ENCODE measurements at places on chromosomes 5 and 9.

- DNase-seq = no peak
Measured at GRCh38 chr5:78923622-78923970, 61.5 kb downstream of the ARSB start.

DNA sequence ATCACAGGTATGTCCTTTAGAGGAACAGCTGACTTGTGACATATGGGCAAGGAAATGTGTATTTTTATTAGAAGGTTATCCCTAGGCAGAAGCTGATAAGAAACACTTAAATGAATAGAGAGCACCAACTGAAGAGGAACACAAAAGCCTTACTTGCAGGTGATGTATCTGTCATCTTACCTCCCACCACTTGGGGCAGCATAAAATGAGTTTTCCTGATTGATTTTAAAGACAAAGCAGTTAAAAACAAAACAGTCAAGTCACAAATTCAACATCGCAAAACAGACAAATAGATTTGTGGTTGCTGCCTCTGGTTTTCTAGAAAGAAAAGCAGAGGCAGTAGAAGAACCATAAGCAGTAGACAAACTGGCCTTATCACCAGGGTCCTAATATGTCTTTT, 302.4 kb upstream of the ZNF462 start:
- no peak for DNase-seq

- no peak for DNase-seq
Measured at GRCh38 chr9:92482329-92482728, at the start of gene ASPN. ASPN (minus strand) TSS chr9:92482506.

DNA sequence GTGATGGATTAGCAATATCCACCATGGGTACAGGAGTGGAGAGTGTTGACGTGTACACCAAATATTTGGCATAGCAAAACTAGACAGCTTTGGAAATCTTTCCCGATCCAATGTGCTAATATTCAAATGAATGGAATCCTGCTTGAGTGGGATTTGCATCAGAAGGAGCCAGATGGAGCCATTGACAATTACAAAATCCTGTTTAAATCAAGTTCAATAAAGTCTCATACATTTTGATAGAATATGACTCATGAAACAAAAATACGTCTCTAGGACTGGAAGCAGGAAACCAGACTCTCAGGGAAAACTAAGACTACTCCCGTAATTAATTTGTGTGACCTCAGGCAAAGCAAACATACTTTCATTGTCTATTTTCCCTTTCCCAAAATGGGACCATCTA, 13.0 kb downstream of the TNC start:
- DNase-seq = no peak

- peak; percentile 0 for DNase-seq
Measured at GRCh38 chr5:135244620-135245021, 154.4 kb downstream of the MACROH2A1 start.

DNA sequence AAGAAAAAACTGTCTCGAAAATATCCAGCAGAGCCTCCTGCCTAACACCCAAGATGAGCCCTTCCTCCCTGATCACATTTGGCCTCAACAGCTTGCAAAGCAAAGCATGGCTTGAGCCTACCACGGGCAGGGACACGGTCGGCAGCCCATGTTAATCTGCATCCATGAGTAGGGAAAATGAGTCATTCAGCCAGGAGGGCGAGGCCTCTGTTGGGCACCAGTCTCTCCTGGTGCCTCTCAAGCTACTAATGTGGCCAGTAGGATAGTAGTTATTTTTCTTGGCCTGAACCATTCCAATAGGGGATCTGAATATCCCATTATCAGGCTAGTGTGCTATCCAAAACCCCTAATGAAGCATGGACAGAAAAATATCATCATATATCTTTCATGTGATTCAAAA, 43.0 kb upstream of the SHB start:
- DNase-seq = no peak

GRCh38 chr5:40224421-40224820, 455.3 kb upstream of the PTGER4 start:
- no peak for DNase-seq

DNA sequence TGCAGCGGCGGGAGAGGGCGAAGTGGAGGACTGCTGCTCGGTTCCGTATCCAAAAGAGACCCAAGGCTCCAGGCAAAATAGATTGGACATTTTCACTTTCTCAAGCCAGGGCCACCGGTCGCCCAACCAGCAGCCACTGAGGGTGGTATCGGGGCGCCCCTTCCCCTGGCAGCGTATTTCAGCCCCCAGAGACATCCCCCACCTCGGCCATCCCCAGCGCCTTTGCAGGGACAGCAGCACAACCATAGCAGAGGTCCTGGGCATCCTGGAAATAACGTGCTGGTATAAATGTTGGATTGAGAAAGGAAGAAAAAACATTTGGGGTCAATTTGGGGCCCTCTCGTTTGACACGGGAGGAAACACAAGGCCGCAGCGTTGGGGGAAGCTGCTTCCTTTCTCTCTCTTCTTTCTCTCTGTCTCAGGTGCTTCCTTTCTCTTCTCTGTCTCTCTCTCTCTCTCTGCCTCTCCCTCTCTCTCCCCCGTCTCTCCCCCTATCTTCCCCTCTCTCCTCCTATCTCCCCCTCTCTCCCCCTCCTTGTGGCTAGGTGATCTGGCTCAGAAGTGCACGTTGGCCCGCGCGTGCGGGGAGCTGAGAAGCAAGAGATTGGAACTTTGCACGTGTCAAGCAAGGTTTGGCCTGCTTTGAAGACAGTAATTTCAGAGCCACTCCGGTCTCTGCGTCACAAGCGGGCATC, 624 bp upstream of the RETREG1 start:
- DNase-seq = peak; percentile 63

- DNase-seq = no peak
Measured at GRCh38 chr9:7507566-7508270, 291.9 kb downstream of the DMAC1 start.

GRCh38 chr5:116361171-116361967, 213.3 kb downstream of the SEMA6A start:
- DNase-seq = no peak

GRCh38 chr9:128913995-128914772, 6.6 kb upstream of the PHYHD1 start:
- DNase-seq = no peak

GRCh38 chr5:10733426-10733825, 27.6 kb downstream of the DAP start:
- no peak for DNase-seq

DNA sequence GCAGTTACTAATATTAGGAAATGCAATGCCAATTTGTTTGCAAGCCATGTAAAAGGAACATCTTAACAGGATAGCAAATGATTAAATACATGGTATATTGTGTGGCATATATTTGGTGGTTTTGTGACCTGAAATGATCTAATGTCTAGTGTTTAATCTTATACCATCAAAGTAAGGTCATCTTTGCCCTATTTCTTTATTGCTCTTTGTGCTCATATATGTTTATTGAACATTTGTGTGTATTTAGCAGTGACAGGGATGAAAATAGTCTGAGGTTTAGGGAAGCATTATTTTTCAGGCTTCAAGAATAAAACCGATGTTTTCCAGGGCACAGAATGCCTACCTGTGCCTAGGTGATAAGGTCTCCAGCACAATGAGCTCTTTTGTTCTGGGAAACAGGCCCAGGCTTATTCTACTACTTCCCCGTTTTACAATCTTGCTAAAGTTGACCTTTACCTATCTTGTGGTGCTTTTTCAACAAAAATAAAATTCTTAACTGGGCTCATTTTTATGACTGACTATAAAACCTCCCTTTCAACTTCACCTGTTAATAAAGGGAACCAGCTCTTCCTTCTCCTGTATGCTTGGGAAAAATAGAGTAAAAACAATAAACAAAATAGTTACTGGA, 105.6 kb upstream of the ANKH start:
- no peak for DNase-seq

- DNase-seq = no peak
Measured at GRCh38 chr9:115548609-115549260, 430.8 kb upstream of the TNC start.

DNA sequence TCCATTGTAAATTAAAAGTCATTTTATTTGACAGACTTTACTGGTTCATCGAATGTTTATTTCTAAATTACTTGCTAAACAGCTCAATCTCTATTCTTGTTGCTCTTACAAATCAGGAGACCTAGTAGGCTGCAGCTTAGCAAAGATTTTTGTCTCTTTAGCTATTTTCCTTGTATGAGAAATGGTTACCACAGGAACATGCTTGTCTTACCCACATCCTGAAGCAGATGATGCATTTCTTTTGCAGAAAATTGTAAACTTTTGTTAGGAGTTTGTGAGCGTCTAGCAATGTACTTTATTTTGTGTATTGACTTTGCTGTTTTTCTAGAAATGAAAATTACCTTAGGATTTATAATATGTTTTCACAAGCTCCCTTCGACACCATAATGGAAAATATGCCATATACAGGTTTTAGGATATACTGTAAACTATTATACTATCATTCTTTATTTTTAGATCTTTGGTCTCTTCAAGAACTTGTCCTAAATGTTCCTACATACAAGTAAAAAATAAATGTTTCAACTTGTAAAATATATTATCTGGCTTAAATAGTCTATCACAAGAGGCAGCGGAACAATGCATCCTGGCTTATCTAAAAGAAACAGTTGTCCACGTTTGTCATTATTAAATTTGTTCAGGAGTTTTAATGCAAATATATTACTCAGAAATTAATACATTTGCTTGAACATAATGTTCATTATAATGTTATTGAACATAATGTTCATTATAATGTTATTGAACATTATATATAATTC, 54.1 kb downstream of the SPEF2 start:
- DNase-seq = no peak

- no peak for DNase-seq
Measured at GRCh38 chr5:64727150-64727549, 36.8 kb downstream of the SHISAL2B start.

GRCh38 chr9:113238859-113239232, 17.5 kb downstream of the SLC31A1 start:
- no peak for DNase-seq

DNA sequence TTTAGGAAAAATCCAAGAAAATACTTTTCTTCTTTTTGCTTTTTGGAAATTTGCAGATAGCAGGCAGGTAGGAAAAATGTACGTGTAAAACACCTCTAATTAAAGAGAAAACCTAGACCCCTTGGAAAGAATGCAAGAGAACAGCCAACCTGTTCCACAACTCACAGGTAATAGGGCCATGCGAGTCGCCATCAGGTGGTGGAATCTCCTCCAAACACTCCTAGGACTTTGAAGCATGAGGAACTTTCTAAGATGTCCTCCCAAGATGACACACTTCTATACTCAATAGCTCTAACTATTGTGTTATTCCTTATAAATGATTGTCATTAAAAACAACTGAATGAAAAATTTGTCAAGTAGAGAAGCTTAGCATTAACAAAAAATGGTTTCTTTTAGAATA, 174.0 kb downstream of the TMC1 start:
- no peak for DNase-seq

DNA sequence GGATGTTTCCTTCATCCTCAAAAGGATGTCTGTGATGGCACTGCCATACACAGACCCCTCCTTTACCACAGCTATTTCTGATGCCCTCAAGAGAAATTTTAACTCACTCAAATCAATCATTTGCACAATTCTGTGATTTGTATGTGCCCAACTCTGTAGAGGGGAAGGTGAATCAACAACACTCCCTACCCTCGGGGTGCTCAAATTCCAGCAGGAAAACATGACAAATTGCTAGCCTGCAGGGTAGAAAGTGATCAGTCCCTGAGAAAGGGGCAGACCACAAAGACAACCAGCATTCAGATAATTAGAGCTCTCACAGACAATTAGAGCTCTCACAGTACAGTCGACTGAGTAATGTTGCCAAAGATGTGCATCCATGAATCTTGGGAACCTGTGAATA, 45.3 kb upstream of the FOXE1 start:
- no peak for DNase-seq

- DNase-seq = no peak
Measured at GRCh38 chr5:97422678-97423077, 239.6 kb upstream of the RIOK2 start.

DNA sequence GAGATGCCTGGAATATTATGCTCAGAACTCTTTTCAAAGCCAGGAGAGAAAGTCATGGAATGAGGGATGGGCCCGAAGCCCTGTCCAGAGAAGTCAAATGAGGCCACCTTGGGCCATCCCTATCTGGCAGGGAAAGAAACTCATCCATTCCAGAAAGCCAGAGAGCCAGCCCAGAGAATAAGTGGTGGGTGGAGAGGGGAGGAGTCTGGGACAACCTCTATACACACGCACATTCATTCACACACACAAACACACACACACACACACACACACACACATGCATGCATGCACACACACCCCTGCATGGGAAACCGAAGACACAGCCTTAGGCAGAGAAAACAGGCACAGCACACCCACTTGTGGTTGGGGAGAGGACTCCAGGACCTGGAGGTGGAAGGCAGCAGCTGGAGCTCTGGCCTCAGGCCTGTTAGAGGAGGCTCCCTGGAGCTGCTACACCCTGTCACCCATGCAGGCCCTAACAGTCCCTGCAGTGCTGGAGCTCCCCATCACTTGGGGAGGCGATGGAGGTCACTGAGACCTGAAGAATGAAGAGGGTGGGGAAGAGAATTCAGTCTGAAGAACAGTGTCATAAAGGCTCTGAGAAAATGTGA, 38.0 kb downstream of the TGFBI start:
- DNase-seq = no peak

GRCh38 chr9:94743035-94743954, 16.8 kb downstream of the AOPEP start:
- no peak for DNase-seq

GRCh38 chr5:14204785-14205321, 61.7 kb downstream of the TRIO start:
- no peak for DNase-seq

DNA sequence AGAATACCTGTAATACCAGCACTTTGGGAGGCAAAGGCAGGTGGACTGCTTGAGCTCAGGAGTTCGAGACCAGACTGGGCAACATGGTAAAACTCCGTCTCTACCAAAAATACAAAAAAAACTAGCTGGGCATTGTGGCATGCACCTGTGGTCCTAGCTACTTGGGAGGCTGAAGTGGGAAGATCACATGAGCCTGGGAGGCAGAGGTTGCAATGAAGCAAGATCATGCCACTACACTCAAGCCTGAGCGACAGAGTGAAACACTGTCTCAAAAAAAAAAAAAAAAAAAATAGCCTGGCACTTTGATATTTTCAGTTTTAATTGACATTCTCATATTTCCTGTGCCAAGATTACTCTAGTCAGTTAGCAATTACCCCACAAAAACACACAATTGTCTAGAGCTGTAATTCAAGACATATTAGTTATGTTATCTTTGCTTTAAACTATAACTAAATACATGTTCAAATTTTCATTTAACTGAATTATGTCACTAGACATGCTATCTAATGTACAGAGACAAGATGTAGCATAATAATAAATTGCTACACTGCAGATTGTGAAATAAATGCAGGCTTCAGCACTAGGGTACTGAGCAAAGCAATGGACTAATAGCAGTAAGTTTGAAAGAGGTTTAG, 378.2 kb upstream of the GRAMD2B start:
- DNase-seq = no peak

DNA sequence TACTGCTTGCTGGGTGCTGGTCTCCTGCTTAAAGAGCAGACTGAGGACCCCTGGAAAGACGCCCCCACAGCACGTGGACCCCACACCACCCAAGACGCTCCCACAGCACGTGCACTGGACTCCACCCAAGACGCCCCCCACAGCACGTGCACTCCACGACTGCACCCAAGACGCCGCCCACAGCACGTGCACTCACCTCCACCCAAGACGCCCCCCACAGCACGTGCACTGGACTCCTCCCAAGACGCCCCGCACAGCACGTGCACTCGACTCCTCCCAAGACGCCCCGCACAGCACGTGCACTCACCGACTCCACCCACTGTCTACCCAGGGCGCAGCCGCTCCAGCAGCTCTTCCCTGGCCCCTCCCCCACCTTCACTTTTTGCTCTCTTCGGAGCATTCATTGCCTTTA, 50.5 kb downstream of the EHMT1 start:
- no peak for DNase-seq

- no peak for DNase-seq
Measured at GRCh38 chr9:72454871-72455491, 66.4 kb upstream of the TMC1 start.
